ENCODE measurements at places on chromosomes 11 and 22.
A peak's percentile ranks its signal among the peaks of the same experiment; 100 is the strongest.

- no peak for DNase-seq
These were observed 74.4 kb upstream of the PPARA start for GRCh38 chr22:46075764-46076531.

GRCh38 chr22:34490886-34491285 lies 570.6 kb upstream of the LARGE1 start:
- no peak for DNase-seq

DNA sequence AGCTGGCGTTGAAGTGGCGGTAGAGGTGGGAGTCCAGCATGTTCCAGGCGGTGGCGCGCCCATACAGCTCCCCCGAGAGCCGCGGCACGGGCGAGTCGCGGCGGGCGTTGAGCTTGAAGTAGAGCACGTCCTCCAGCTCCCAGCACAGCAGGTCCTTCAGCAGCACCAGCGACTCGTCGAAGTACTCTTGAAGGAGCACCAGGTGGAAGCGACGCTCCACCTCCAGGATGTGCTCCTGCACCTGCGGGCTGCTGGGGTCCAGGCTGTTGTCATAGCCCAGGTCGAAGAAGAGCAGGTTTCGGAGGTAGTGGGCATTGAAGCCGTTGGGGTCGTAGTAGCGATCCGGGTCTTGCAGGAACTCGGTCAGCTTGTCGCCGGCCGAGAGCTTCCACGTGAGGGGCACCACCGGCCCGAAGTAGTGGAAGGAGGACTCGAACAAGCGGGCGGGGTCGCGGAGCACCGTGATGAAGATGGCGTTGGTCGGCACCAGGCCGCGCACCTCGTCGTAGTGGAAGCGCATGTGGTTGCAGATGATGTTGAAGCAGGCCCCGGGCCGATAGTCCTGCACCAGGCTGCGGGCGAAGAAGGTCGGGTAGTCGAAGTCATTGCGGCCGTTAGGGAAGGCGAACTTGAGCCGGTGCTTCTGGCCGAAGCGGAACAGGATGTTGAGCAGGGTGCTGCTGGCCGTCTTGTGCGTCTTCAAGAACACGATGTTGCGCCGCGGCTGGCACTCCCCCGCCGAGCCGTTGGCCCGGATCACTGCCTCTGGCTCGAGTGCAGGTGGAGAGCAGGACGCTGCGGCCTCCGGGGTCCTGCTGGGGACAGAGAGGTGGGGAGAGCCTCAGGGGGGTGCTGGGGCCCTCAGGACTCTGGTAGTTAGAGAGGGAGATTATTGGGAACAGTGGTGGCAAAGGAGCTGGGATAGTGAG lies 9.0 kb upstream of the SEC14L6 start:
- DNase-seq, result no peak

- DNase-seq, result peak; percentile 79
These were observed at the start of gene ZNF70 for GRCh38 chr22:23750714-23751440. Gene ZNF70, minus strand, starts transcription at chr22:23751112. Its CDS starts 5,972 bp downstream, at chr22:23745140.

GRCh38 chr22:26847816-26848215 lies 190.4 kb downstream of the MIAT start:
- no peak for DNase-seq

DNA sequence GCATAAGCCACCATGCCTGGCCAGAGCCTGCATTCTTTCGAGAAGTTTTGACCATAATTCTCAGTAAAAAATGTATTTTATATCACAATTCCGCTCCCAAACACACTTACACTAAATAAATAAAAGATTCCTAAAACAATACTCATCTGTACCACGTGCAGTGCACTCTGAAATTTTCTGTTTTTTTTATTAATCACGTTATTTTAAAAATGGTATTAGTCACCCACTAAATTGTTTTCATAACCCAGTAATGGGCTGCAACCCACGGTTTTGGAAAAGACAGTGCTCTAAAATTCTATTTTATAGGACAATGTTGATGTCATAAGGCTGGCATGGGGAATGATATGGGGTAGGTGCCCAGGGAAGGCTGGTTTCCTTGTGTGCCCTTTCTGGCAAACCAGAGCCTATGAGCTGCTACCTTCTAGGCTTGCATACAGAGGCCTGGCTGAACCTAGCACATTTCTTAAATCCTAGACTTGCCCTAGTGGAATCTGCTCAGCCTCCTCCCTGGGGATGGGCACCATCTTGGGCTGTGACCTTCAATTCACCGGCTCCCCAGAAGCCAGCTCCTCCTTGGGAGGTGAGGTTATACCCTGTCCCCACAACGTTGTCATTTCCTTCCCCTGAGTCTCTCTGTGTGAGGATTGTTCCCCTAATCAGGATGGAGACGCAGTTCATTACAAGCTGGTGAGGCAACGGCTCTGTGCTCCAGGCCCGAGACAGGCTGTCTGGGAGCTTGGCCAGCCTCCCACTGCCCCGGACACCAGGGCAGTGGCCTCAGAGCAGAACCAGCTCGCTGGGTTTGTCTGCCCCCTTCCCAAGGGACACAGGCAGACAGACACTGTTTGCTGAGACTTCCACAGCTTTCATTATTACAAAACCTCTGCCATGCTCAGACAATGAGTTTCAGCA lies 116.5 kb upstream of the NAV2 start:
- DNase-seq, result no peak

GRCh38 chr11:74460481-74461154 lies 6.7 kb downstream of the KCNE3 start:
- DNase-seq, result no peak

- no peak for DNase-seq
These were observed 91.2 kb upstream of the CSNK2A3 start for GRCh38 chr11:11444027-11444803.

DNA sequence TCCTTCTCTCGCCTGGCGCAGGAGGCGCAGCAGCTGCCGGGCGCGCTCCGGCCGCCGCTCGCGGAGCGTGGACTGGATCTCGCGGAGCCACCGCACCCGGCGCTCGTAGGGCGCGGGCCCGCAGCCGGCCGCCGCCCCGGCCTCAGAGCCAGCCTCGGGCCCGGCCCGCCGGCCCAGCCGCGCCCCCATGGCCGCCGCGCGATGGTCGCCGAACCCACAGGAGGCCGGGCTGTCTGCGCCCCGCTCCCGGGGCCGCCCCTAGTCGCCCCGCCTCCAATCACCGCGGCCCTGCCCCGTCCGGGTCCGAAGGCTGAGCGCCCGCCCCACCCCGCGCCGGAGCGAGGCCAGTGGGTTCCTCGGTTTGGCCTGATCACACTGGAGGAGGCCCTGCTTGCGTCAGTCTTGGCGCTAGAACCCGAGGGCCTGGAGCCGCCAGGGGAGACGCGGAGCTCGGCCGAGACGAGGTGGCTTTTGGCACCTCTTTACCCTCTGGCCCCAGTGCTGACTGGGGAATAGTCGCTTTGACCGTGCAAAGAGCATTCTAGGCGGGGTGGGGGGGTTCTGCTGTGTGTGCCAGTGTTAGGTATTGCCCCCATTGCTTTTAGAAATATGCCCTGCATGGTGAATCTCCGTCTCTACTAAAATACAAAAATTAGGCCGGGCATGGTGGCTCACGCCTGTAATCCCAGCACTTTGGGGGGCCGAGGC lies at the start of gene LRRC75B:
Gene LRRC75B (minus strand): TSS at position 223 of the 708 bp plus-strand sequence. CDS start 34 bp downstream, at position 189.
- no peak for DNase-seq

- DNase-seq, result no peak
These were observed 44.5 kb downstream of the SMCO4 start for GRCh38 chr11:93498641-93499040.

GRCh38 chr11:46694072-46694471 lies 6.3 kb downstream of the ARHGAP1 start:
- no peak for DNase-seq

DNA sequence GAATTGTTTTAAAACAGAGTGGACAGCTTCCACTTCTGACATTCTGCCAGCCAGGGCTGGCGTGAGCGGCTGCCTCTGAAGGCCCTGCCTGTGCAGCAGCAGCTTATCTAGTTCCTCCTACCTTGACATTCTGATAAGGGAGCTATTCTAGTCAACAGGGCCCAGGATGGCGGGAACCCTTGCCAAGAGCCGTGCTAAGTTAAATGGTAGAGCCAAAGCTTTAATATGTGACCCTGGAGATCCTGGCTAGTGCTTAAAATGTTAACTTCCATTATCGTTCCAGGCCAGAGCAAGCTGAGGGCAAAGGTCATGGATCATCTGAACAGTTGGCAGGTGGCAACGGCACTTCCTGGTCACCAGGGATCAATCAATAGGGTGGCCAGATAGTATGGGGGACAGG lies 3.5 kb downstream of the KCNJ5 start:
- DNase-seq, result no peak
